ENCODE measurements at places on chromosomes 5 and 9.
A peak's percentile ranks its signal among the peaks of the same experiment; 100 is the strongest.

GRCh38 chr5:131795879-131796792 lies 681 bp downstream of the FNIP1 start:
- DNase-seq = peak; percentile 50

- no peak for DNase-seq
These were observed 34.6 kb upstream of the JADE2 start for GRCh38 chr5:134490925-134491271.

- no peak for DNase-seq
These were observed 45.9 kb downstream of the EHMT1 start for GRCh38 chr9:137664676-137665075.

DNA sequence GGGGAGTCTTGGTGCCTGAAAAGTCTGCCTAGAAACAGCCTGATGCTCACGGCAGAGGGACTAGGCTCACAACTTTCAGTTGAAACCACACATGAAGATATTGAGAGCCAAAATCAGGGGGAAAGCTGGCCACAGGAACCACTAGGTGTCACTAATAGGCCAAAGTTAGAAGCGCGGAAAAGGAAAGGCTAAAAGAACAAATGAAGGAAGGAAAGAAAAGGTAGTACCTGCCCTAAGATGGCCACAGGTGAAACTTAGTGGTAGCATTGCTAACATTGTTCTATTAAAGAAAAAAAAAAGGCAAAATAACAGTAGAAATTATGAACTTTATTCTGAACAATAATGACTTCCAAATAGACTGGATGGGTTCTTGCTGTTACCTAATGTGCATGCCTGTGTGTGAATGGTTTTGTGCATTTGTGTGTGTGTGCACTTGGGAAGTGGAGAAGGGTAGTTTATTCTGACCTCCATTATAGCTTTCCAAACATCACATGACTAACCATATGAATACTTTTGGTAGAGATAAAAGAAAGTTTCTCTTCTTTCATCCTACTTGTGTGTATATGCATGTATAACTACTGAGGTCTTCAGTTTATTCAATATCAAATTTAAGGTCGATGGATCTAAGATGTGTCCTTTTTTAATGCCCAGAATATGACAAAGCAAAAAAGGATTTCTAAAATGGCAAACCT lies 2.1 kb upstream of the RFESD start:
- peak; percentile 48 for DNase-seq

- DNase-seq = peak; percentile 15
These were observed 243.8 kb downstream of the CDK5RAP2 start for GRCh38 chr9:120336021-120336752.

DNA sequence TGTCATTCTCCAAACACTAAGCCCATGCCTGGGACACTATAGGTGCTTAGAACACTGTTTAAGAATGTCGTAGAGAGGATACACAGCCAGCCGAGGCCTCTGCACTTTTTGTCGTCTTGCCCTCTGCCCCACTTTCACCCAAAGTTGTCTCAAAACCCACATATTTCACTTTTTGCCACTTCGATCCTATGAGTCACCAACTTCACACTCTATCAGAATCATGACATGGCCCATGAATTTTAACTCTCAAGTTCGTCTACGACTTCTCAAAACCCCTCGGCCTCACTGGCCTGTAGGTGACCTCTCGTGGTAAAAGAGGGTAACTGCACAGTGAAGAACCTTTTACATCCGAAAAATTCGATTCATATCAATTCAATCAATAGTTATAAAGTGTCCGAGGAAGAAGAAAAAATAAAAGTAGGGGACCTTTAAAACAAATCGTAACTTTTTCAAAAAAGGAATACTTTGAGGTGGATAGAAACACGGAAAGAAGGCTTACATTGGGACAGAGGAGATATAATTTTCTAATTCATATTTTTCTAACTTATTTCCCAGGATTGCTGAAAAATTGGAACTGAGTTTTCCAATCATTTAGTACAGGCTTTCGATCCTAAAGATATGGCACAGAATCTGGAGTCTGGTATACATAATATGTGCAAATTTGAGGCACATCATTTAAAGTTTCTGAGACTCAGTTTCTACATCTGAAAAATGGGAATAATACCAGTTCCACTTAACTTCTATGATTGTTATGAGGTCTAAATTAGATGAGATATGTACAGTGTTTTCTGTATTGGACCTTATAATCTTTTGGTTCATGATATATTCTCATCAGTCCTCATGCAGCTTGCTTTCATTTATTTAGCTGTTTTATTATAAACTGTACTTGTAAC lies 122.6 kb downstream of the APBA1 start:
- DNase-seq = peak; percentile 5

GRCh38 chr9:109801484-109801883 lies 21.5 kb downstream of the PALM2AKAP2 start:
- DNase-seq = no peak

- DNase-seq = no peak
These were observed 157.9 kb downstream of the KDM4C start for GRCh38 chr9:6915635-6916034.

Measured in stimulated activated CD4-positive, alpha-beta T cell treated with anti-CD3 and anti-CD28 coated beads, Interleukin-2, amount 100 ng/mL, for 24 hours (primary cell).